ENCODE measurements at places on chromosomes 5 and 9. TPM values are rescaled to one million over a fixed set of nuclear protein-coding genes. Genes with fewer than 3 reads are reported as not detected.

The ELOVL7 gene
- total RNA-seq: 0.24 TPM

The PCDHB11 gene
- not detected for total RNA-seq

The PCDHA9 gene
- total RNA-seq: not detected

The AOPEP gene
- 15.5 TPM for total RNA-seq

The GPR150 gene
- total RNA-seq: 0.35 TPM
